ENCODE measurements at places on chromosomes 7 and 10.
A peak's percentile ranks its signal among the peaks of the same experiment; 100 is the strongest.

DNA sequence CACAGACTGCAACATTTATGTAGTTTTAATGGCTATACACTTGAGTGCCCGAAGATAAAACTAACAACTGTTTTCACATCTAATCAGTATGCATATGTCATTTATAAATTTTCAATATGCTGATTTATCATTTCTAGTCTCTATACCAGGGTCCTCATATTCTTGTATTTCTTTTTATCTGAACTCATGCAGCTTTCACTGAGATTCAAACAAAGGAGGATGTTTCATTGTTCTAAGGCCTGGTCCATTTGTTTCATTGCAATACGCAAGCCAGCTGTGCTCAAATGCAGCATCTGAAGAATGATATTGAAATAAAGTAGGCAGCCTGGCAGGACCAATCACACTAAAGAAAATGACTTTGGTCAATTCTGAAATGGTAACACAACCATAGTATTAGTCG, 31.7 kb downstream of the MAGI2 start:
- no peak for DNase-seq

DNA sequence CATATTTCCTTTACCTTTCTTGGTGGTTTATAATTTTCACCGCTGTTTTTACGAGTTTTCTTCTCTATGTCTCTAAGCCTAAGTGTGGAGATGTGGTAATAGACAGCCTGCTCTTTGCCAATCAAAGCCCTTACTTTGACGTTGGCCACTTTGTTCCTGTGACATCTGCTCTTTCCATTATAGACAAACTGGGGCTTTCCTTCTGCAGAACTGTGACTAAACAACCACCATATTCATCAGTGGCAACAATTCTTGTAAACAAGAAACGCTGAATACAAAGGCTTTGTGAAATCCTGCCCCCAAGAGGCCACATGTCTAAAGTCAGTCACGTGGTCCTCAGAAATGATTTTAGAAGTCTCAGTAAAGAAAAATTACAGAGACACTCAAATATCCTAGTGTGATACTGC, 59.6 kb upstream of the CAPZA2 start:
- peak; percentile 84 for DNase-seq

- peak; percentile 19 for DNase-seq
Observed at GRCh38 chr10:99709480-99710229, 22.3 kb downstream of the COX15 start.

GRCh38 chr7:129066290-129067131, 11.6 kb upstream of the TNPO3 start:
- DNase-seq: peak; percentile 43

DNA sequence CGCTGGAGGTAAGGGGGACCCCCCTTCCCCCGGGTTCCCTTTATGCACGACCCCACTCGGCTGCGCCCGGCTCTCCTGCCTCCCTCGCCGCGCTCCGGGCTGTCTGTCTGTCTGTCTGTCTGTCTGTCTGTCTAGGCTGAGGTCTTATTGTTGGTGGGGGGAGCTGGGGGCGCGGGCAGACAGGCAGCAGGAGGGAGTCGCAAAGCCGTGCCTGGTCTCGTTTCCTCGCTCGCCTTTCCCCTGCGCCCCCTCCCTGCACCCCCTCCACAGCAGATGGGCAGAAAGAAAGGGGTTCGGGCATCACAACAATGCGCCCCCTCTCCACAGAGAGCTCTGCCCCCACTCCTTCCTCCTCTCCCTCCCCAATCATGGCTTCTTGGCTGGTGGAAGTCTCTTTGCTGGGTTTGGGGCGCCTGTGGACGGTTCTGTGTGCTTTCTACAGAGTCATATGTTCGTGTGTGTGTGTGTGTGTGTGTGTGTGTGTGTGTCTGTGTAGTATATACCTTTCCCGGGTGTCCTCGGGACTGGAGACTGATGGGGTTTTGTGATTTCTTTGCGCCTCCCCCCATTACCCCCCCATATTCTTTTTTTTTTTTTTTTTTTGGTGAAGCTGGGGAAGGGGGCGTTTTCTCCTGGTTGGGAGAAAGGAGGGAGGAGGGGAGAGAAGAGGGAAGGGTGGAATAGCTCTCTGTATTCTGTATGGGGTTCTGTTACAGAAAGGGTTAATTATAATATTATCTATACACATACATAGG, 1.9 kb downstream of the AUTS2 start:
- no peak for DNase-seq

DNA sequence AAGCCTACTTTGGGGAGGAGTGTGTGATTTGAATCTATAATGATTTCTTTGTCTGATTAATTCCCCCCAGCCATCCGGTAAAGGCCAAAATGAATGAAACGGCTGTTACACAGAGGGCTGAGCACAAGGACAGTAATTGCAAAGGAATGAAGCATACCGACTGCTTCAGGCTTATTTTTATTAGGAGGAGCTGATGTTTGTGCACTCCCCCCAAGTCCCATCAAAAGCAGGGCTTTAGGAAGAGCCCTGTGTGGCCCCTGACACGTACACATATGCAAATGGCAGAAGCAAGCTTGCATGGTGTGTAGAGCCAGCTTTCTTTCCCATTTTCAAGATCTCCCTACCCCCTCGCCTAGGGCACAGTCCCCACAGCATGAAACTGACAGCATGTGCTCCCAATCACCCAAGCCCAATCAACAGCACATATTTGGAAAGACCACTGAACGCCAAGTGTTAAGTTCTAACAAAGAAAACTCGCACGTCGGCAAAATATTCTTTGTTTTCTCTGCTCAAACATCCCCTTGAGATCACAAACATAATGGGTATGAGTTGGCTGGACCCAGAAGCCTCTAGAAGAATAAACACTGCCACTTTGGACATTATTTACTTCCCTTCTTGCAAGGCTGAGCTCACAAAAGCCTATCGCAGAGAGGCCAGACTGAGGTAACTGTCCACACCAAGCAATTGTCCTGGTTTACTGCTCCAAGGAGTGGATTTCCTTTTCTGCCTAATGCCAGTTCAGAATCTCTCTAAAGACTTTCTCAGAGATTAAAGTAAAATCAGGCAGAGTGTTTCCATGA, 143.0 kb downstream of the CUBN start:
- no peak for DNase-seq

- peak; percentile 67 for DNase-seq
Observed at GRCh38 chr10:94038024-94038423, 44.3 kb downstream of the PLCE1 start.

GRCh38 chr10:17351506-17351905, 102.9 kb downstream of the ST8SIA6 start:
- no peak for DNase-seq

GRCh38 chr10:100510533-100511308, 8.9 kb downstream of the SEC31B start:
- no peak for DNase-seq

GRCh38 chr10:108789919-108790318, 1133.4 kb downstream of the XPNPEP1 start:
- no peak for DNase-seq

- DNase-seq: no peak
Observed at GRCh38 chr10:123555616-123556015, 110.5 kb upstream of the GPR26 start.

GRCh38 chr10:101120884-101121653, 10.0 kb upstream of the TLX1 start:
- no peak for DNase-seq

- DNase-seq: no peak
Observed at GRCh38 chr10:62503872-62504271, 129.7 kb downstream of the ZNF365 start.

- peak; percentile 7 for DNase-seq
Observed at GRCh38 chr7:94701555-94701973, 45.6 kb upstream of the SGCE start.

GRCh38 chr10:33249659-33250345, 84.7 kb downstream of the NRP1 start:
- DNase-seq: no peak

GRCh38 chr7:44097064-44097932, 6.8 kb upstream of the AEBP1 start:
- no peak for DNase-seq

All from A549 (cell line).